ENCODE measurements at places on chromosomes 2 and 18.
A peak's percentile ranks its signal among the peaks of the same experiment; 100 is the strongest.

DNA sequence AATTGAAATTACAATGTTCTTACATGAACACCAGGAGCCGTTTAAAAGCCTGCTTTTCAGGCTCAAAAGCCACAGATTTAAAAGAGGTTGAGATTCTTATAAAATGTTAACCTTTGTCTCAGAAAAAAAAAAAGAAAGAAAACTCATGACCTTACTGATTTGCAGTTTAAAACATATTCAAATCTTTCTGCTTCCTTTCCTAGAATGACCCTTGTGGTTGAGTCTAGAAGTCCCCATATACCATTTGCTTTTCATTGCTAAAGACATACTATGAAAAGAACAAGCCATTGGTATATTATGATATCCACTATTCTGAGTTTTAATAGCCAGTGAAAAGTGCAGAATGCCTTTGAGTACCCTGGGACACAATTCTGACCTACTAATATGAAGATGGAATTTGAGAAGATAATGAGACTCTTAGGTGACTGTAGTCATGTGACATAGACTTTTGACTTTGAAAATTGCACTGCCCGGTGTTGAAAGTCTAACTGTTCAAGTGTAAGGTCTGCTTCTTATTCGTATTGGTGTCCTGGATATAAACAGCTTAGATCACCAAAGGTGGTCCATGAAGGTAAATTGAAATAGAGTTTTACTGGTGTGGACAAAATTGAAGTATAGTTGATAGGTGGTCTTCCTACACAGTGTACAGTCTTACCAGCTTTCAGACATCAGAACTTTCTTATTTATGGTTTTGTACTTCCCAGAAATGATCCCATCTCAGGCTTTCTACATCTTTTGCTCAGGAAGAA, 117.0 kb downstream of the DOCK10 start:
- DNase-seq: no peak

DNA sequence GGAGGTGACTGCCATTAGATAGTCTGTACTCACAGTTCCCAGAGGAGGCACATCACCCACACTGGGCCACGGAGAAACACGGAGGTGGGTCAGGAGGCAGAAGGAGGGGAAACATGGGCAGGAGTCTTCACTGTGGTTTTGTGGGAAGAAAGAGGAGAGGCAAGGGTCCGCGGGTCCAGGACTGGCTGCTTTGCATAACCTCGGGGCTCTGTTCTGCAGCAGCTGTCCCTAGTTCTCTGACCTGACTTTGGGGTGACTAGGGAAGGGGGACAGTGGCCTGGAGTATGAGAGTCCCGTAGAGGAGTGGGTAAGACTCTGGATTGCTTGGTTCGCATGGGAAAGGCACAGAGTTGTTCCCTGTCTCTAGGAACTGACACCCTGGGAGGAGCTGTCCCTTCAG, 238.3 kb upstream of the RAB6C start:
- DNase-seq: no peak

- no peak for DNase-seq
Observed at GRCh38 chr2:8214036-8214615, 467.7 kb upstream of the ID2 start.

- no peak for DNase-seq
Observed at GRCh38 chr2:33645861-33646260, 46.8 kb upstream of the FAM98A start.

DNA sequence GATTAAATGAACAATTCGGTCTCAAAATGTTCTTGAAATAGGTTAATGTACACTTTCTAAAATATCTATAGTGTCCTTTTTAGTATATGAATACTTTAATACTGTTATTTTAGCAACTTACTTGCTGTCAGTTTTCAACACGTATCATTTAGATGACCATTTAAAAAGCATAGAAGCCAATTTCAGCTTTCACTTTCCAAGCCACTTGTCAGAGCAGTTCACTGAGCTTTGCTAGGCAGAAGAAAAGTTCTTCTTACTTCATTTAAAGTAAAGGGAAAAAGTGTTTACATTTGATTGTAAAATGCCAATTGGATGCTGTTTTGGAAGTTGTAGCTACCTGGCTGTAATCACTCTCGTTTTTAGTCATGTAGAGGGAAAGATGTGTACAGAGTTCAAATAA, 126.0 kb downstream of the KCNH7 start:
- no peak for DNase-seq

DNA sequence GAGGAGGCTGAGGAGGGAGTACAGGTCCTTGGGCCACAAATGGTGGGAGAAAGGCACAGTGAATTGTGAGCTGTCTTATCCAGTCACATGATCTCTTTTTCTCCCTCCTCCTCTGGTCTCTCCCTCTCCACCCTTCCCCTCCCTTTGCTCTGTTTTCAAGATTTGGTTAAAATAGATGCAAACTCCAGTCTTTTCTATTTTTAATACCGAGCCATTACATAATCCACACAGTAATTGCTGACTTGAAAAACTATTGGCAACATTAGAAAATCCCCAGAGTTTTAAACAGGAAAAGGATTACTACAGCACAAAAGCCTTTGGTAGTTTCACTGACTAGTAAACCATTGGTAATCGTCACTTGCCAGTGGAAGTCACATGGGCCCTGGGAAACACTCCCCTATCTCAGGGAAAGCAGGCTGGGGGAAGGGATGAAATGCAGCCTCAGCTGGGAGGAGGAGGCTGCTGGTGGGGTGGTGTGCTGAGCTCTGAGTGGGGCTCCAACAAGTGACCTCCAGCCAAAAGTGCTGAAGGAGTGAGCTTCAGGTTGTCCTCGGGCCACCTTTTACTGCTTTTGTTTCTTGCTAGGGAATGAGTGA, 57.4 kb upstream of the PCBP1 start:
- DNase-seq: no peak

DNA sequence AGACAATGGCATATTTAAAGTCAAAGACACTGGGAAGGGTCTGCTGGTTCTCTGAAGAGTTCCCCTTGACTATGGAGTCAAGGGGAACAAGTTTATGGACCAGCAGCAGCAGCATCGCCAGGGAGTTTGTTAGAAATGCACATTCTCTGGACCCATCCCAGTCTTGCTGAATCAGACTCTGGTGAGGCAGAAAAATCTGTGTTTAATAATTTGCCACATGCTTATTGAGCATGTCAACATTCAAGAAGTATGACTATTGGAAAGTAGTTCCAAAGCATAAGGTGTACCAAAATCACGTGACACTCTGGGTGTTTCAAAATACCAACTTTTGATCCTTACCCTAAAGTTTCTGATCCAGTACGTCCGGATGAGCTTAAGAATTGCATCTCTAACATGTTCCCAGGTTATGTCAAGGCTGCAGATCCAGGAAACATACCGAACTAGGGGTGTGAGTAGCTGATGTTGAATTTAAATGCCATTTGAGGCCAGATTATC, 853.8 kb downstream of the TMEM182 start:
- DNase-seq: no peak

DNA sequence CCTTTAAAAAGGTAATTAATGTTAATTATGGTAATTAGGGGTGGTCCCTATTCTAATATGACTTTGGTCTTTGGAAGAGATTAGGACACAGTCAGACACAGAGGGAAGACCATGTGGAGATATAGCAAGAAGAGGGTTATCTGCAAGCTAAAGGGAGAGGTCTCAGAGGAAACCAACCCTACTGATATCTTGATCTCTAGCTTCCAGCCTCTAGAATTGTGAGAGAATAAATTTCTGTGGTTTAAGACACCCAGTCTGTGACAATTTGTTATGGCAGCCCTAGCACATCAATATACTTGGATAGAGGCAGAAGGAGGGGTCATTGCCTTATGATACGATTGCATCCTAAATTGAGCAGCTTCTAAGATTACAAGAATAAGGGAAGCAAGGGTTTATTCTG, 21.3 kb upstream of the NT5C1B start:
- DNase-seq: no peak

GRCh38 chr18:50769463-50769862, 50.4 kb downstream of the MRO start:
- DNase-seq: no peak

- no peak for DNase-seq
Observed at GRCh38 chr2:228793116-228793515, 478.0 kb downstream of the PID1 start.

DNA sequence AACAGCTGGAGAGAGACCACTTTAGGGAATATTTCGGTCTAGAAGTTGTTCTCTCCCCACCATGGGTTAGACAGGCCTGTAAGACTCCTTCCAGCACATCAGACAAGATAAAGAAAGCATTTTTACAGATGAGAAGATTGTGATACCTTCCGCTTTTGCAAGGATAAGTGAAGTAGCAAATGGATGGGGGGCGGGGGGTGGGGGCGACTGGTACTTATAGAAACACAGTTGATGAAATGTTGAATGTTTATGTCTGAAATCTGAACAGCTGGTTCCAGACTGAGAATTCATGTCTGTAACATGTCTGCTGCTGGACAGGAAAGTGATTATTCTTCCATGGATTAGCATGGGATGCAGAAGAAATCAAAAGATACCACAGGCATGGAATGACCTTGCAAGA, 90.5 kb upstream of the FN1 start:
- DNase-seq: no peak

- DNase-seq: no peak
Observed at GRCh38 chr2:16104949-16105668, 164.8 kb downstream of the MYCN start.

DNA sequence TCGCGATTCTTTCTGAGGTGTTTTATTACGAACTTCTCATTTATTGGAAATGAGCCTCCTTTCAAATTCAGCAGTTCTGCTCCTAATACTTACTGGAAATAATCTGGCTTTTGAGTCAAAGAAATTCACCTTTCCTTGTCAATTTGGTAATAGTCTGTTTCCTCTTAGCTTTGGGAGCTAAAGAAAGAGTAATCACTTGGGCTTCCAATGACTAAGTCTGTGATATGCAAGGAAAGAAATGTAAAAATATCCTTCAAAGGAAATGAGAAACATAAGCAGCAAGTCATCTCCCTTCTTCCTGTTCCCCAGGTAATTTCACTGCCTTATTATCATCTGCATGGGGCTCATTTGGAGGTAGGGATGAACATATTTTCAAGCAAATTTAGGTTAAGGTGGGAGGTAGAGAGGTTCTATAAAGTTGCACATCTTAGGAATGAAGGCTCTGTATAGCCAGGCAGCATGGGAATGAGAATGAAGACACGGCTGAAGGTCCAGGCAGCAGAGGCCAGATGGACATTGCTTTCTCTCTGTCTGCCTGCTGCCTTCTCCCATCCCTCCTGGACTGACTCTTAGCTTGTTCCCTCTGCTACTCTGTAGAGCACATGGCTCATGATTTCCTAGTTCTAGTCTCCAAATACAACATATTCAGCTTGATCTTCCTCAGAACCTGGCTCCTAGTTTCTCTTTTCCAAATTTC, 1.0 kb downstream of the SPP2 start:
- DNase-seq: no peak

DNA sequence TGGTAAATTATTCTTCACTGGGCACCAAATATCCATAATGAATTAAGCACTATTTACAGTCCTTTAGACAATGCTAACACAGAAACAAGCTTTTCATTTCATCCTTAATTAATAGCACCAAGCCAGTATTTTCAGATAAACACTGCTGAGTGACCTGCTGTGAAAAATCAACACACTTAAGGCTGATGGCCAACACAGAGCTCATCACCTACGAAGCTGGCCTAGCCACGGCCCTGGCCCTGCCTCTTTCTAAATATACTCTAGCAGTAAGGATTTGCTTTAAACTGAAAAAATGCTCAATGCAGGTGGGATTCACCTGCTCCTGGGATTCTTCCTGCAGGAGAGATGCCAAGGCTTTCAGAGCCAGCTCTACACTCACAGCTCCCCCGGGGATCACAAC, 18.4 kb downstream of the CYB5A start:
- DNase-seq: no peak

- no peak for DNase-seq
Observed at GRCh38 chr2:16763056-16763455, 97.4 kb upstream of the CYRIA start.

- DNase-seq: no peak
Observed at GRCh38 chr2:66587216-66587615, 152.3 kb downstream of the MEIS1 start.

DNA sequence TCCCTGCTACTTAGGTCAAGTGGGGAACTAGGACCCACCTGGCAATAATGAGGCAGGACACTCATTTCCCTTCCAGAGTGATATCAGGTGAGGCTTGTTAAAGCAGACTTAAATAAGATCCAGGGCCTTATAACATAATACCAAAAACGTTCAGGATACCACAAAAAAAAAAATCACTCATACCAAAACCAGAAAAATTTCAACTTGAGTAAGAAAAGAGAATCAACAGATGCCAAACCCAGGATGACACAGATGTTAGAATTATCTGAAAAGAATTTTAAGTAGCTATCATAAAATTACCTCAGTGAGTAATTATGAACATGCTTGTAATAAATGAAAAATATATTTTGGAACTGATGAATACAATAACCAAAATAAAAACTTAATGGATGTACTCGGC, 255.6 kb upstream of the OSR1 start:
- DNase-seq: no peak

GRCh38 chr2:228853151-228853550, 417.9 kb downstream of the PID1 start:
- no peak for DNase-seq

DNA sequence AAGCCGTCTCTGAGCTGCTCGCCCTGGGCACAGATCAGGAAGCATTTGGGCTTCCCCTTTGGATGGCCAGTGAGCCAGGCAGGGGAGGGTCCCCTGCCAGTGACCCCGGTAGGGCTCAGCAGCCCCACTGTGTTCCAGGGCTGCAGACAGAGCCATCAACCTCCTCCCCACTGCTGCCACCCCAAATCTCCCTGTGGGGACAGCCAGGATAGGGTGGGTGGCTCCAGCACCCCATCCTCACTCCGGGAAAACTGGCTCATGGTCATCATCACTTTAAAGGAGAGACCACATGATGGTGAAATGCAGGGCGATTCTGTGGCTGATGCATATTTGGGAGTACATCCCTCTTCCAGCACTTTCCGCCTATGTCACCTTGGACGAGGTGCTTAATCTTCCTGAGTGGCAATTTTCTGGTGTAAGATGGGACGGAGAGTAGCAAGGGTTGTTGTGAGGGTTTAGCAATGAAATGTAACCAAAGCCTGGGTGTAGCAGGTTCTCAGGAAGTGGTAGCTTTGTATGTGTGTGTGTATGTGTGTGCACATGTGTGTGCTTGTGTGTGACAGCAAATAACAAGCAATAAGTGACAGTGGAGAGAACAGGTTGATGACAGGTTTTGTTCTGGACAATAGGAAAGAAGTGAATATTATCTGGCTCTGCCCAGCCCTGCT, 61.8 kb downstream of the ACAA2 start:
- DNase-seq: peak; percentile 13

- no peak for DNase-seq
Observed at GRCh38 chr2:79702905-79703304, 190.1 kb downstream of the CTNNA2 start.

DNA sequence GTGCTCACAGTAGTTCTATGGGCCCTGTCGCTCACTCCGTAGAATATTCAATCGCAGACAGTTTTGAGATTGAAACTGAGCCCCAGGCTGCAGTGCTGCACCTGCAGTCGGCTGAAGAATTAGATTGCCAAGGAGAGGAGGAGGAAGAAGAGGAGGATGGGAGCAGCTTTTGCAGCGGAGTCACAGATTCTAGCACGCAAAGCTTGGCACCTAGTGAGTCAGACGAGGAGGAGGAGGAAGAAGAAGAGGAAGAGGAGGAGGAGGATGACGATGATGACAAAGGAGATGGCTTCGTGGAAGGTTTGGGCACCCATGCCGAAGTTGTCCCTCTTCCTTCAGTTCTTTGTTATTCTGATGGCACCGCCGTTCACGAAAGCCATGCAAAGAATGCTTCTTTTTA, 115.2 kb downstream of the GALNT3 start:
- no peak for DNase-seq
